Activated CD4-positive, CD25-positive, alpha-beta regulatory T cell treated with anti-CD3 and anti-CD28 coated beads, Interleukin-2, amount 50 U/mL, for 72 hours (primary cell): ENCODE measurements at places on chromosomes 6 and 20.

- no peak for DNase-seq
Measured at GRCh38 chr6:4611429-4612129, 164.6 kb upstream of the CDYL start.

- no peak for DNase-seq
Measured at GRCh38 chr6:130453230-130453629, 87.4 kb downstream of the TMEM200A start.

DNA sequence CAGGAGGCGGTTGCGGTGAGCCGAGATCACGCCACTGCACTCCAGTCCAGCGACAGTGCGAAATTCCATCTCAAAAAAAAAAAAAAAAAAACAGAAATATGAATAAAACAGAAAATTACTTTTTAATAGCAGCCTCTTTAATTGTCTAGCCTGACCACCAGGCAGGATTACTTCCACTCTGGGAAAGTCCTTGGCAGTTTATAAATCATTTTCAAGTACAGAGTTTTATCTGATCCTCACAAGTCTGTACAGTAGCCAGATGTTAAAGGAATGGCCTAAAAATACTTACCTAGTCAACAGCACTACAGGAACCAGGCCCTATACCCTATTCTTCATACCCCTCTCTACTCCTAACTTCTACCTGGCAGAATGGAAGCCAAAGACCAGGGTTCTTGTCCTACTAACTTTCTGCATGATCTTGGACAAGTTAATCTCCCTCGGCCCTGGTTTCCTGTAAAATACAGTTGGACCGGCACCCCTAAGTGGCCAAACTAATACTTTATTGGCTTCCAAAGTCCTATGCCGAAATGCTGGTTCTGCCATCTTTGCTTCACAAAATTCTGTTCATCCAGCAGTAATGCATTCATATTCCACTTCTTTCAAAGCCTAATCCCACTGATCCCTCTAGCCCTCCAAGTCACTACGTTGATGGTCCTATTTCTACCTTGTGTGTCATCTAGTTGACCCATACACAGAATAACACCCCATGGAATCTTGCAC lies 1.9 kb downstream of the EIF2S2 start:
- DNase-seq, result no peak

DNA sequence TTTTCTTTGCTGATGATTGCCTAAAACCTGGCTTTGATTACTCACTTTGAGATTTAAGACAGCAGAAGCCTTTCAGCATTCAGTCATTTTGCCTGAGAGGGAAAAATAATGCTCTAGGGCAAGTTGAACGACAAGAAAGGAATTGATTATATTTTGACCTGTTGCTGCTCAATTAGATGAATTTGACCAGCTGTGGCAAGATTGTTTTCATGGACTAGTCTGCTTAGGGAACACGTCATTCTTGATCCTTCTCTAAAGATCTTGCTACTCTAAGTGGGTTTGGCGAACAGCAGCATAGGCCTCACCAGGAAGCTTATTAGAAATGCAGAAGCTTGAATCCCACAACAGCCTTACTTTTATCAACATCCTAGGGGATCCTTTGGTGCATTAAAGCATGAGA lies 59.7 kb upstream of the PHACTR1 start:
- no peak for DNase-seq

DNA sequence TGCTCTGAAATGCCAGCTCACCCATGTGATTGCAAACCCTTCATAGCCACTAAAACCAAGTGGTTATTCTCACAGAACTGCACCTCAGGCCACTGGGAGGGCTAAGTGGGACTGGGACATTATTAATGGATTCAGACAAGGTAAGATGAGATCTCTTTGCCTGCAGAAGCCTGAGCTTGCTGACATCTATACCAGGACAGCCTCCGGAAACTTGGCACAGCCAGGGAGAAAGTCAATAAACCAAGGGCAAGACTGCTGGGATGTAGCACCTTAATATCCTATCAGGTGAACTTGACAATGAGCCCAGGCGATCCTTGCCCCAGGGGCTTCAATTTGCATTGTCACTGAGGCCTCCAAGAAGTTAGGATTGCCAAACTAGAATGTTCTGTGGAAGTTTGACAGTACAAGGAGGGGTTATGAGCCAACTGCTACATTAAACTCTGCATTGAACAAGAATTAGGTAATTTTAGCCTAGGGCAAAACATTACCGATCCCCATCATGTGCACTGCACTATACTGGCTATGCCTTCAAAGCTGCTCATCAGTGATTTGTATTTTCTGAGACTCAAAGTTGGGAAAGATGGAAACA lies 60.1 kb upstream of the RALGAPA2 start:
- no peak for DNase-seq

GRCh38 chr6:3162067-3162497 lies 4.7 kb upstream of the TUBB2A start:
- DNase-seq, result no peak
